Right hindlimb (tissue), 1 donor: ENCODE measurements at places on chromosomes 2 and 18.

GRCh38 chr2:182894174-182894573, 27.7 kb upstream of the FRZB start:
- no peak for DNase-seq

DNA sequence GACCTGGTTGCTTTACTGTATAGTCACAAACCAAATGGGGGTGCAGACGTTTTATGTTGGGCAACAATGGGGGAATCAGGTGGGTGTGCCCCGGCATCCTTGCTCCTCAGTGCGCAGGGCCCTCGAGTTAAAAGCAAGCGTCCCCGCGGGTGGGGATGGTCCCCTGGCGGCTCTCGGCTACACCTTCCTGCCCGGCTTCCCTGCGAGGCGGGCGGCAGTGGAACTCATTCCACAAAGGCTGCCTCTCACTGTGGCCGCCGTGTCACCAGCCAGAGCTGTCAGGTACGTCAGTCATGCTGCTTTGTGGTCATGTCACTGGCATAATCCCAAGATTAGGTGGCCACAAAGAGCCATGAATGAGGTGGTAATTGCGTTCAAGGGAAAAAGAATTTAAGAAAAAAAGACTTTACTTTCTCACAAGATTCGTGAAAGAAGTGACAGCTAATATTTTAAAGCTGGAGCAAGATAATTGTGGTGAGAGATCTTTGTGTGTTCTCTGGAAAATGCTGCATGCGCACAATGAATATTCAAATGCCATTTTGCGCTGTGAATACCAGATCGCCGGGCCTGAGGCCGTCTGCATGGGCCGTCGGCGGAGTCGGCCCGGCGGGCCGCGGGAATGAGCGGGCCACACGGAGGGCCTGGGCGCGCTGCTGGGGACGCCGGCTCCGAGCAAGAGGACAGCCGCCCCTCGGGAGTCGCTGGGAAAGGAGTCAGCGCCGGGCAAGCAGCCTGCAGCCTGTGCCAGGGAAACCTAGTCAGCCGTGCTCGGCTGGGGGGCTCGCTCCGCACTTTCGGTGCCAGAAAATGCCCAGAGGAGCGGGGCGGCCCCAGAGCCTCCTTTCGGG, 82.3 kb upstream of the LDLRAD4 start:
- peak; percentile 62 for DNase-seq

GRCh38 chr2:197092431-197092830, 165.9 kb upstream of the PGAP1 start:
- DNase-seq: peak; percentile 43

DNA sequence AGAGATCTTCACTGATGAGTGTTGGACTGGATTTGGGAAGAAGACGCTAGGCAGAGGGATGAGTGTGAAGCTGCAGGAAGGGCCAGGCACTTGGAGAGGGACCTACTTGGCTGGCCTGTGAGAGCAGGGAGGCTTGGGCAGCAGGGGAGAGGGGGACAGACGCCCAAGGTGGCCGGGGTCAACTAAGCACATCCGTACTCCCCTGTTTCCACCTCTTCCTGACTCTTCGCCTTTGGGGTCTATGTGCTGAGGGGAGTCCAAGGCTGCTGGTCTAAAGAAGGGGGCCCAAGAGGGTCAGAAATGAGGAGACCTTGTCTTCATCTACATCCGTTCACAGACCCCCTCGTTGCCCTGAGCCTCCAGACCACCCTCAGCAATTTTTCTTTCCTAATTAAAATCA, 16.7 kb downstream of the DPYSL5 start:
- DNase-seq: no peak

GRCh38 chr2:190546734-190547133, 12.2 kb upstream of the NEMP2 start:
- no peak for DNase-seq

DNA sequence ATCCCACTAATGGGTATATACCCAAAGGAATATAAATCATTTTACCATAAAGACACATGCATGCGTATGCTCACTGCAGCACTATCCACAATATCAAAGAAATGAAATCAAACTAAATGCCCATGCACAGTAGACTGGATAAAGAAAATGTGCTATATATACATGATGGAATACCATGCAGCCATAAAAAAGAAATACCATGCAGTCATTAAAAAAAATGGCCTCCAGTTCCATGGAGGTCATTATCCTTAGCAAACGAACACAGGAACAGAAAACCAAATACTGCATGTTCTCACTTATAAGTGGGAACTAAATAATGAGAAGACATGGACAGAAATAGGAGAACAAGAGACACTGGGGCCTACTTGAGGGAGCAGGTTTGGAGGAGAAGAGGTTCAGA, 53.6 kb upstream of the SERTAD2 start:
- no peak for DNase-seq

DNA sequence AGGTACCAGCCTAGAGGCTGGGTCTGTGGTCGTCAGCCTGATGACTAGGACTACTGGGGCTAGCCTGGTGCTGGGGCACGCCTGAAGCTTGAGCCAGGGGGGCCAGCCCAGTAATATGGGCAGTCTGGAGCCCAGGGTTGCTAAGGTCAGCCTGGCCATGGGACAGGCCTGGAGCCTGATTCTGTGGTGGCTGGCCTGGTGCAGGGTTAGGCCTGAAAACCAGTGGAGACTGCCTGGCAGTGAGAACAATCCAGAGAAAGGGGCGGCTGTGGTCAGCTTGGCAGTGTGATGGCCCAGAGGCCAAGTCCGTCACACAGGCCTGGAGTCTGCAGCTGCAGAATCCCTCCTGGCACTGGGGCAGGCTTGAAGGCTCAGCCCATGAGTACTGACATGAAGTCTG, 445.8 kb downstream of the SATB2 start:
- DNase-seq: peak; percentile 17
